ENCODE measurements at places on chromosomes 2 and 18.

DNA sequence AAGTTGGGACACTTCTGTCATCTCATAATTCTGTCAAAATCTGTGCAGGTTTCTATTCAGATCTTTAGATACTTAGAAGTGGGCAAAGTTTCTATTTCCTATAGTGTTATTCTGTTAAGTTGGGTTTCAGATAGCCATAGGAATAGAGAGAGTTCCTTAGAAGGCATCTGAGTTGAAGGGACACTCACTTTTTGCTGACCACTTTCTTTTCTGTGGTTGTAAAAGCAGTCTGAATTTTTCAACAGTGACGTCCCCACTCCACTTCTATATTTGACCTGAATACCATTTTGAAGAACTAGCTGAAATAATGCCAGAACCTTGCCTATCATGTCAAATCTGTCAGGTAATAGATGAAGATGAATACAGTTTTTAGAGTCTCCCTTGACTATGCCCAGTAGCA, 267.3 kb downstream of the SPAG16 start:
- no peak for DNase-seq

DNA sequence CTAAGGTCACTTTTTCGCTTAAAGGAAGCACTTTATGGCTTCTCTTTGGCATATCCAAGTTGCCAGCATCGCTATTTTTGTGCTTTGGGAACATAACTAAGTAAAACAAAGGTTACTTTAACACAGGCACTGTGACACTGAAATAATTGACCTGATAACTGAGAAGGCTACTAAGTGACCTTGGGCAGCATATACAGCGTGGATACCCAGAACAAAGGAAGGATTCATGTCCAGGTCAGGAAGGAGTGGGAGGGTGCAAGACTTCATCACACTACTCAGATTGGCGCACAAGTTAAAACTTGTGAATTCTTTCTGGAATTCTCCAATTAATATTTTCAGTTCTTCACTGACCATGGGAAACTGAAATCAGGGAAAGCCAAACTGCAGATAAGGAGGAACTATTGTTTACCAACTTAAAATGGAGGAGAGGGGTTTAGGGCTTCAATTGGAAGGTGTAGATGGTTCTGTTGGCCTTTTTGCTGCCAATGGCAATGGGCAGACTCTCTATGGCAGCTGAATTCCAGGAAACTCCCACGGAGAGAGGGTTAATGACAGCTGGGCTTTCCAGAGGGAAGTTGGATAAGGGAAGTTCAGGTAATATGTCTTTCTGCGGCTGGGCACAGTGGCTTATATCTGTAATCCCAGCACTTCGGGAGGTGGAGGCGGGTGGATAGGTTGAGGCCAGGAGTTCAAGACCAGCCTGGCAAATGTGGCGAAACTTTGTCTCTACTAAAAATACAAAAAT, 45.3 kb downstream of the COMMD1 start:
- no peak for DNase-seq

GRCh38 chr2:86056590-86057331, 48.9 kb downstream of the POLR1A start:
- no peak for DNase-seq

GRCh38 chr2:216604458-216604857, 28.8 kb upstream of the IGFBP2 start:
- no peak for DNase-seq

DNA sequence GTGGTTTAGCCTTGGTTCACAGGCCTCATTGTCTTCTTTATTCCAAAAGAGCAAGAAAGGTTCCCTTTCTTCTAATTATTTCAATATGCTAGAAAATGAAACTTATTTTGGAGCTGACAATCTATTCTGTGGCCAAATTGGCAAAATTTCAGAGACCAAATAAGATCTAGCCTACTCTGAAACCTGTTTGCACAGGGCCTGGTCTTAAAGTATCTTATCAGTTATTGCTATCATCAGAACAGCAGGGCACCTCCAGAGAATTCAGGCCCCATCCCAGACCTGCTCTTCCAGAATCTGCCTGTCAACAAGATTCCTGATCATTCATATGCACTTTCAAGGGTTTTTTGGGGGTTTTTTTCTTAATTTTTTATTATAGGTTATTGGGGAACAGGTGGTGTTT, 198.7 kb downstream of the ANAPC1 start:
- no peak for DNase-seq

- DNase-seq = no peak
Measured at GRCh38 chr18:75256376-75256775, 45.8 kb downstream of the TSHZ1 start.

- no peak for DNase-seq
Measured at GRCh38 chr2:113209011-113209645, 35.4 kb downstream of the PSD4 start.

GRCh38 chr2:128169933-128170709, 79.1 kb downstream of the UGGT1 start:
- no peak for DNase-seq

DNA sequence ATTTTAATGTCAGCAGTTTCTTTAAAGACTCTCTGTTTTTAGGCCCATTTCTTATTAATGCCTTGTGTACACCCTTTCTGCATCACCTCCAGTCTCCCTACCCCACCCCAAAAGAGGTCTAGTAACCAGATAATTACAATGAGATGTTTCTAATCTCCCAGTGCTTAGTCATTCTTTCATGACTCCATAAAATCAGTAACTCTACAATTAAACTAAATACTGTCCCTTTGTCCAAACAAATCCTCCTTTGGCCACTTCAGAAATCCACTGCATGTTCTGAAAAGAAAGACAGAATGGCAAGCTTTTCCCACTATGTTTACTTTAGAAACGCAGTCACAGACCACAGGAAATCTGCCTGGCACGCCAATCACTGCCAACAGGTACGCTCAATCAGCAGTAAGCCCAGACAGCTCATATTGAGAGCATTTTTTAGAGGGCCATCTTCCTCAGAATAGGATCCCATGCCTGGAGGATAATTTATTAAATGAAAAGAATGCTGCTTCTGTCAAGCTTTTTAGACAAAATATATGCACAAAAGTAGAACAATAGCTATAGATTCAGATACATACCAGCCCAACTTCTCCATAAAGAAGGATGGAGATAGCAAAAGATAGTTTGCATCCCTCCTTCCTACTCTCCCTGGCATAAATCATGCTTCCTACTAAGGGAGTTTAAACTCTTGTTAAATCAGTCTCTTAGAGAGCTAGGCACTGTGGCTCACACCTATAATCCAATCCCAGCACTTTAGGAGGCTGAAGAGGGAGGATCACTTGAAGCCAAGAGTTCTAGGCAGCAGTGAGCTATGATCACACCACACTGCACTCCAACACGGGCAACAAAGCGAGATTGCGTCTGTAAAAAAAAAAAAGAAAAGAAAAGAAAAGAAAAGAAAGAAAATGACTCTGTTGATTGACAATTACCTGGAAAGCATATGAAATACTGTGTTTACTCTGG, 14.6 kb downstream of the CLASP1 start:
- peak; percentile 21 for DNase-seq

- DNase-seq = no peak
Measured at GRCh38 chr2:214076527-214076926, 334.3 kb upstream of the VWC2L start.

DNA sequence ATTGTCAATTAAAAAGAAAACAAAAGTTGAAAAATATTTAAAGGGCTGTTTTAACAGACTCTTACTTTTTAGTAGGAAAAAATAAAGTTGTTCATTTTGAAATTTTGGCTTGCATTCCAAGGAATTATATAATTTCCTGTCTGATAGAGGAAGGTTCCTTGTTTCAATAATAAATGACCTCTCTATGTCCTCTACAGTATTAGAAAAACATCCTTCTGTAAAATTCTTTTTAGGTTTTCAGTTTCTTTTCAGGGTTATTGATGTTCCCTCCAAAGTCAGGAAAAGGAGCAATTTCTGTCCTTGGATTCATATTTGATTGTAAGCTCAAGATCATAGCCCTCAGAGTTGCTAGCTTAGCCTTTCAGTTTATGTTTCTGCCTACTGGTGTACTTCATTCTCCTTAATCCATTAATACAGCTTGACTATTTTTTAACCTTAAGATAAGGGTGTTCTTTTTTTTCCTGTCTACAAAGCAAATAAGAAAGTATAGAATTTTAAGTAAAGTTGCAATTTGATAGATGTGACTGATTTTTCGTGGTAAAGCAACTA, 125.2 kb upstream of the COL3A1 start:
- no peak for DNase-seq

DNA sequence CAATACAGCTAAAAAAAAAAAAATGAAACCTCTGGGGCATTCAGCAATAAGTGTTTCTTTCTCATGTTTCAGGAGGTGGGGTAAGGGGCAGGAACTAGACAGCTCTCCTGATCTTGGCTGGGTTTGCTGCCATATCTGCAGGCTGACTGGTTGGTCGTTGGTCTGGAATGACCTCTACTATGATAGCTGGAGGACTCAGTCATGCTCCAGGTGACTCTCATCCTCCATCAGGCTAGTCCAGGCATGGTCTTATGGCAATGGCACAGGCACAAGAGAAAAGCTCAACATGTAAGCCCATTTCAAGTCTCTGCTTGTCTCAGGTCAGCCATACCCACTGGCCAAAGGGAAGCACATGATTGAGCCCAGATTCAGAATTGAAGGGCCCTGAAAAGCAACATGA, 9.5 kb upstream of the SLC1A4 start:
- no peak for DNase-seq

DNA sequence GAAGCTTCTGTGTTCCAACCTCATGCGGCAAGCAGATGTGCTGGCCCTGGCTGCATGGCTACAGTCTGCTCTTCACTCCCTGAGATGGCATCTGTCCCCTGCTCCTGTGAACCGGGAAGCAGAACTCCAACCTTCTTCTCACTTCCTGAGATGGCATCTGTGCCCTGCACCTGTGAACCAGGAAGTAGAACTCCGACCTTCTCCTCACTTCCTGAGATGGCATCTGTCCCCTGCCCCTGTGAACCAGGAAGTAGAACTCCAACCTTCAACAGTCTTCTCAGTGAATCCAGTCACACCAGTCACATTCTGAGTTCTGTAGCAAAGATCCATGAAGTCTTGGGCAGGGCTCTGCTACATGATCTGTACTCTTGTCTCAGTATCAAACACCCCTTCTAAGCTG, 887.2 kb upstream of the KLHL29 start:
- no peak for DNase-seq

DNA sequence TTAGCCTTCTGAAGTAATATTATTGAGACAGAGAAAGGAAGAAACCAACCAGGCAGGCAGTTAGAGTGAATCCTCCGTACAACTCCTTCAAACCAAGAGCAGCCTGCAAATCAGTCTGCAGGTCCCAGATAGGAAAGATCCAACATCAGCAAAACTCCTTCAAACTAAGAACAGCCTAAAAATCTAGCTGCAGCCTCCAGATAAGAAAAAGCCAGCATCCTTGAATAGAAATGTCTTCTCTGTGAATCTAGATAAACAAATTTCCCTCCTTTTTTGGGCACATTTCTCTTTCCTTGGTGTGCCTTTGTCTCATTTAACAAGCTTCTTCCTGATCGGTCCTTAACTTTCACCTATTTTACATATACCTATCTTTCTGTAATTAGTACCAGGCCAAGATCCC, 1004.6 kb upstream of the TMEFF2 start:
- DNase-seq = no peak

- no peak for DNase-seq
Measured at GRCh38 chr2:140502951-140503630, 1627.7 kb downstream of the LRP1B start.

- no peak for DNase-seq
Measured at GRCh38 chr2:168895771-168896170, 5.3 kb upstream of the G6PC2 start.

- DNase-seq = no peak
Measured at GRCh38 chr2:9018534-9018933, 15.1 kb upstream of the MBOAT2 start.

All from NCI-H748 treated with DMSO at 0.1 percent for 48 hours (cell line).